ENCODE measurements at places on chromosomes 6 and 20.

GRCh38 chr6:168137024-168137423, 58.0 kb upstream of the FRMD1 start:
- DNase-seq: no peak

DNA sequence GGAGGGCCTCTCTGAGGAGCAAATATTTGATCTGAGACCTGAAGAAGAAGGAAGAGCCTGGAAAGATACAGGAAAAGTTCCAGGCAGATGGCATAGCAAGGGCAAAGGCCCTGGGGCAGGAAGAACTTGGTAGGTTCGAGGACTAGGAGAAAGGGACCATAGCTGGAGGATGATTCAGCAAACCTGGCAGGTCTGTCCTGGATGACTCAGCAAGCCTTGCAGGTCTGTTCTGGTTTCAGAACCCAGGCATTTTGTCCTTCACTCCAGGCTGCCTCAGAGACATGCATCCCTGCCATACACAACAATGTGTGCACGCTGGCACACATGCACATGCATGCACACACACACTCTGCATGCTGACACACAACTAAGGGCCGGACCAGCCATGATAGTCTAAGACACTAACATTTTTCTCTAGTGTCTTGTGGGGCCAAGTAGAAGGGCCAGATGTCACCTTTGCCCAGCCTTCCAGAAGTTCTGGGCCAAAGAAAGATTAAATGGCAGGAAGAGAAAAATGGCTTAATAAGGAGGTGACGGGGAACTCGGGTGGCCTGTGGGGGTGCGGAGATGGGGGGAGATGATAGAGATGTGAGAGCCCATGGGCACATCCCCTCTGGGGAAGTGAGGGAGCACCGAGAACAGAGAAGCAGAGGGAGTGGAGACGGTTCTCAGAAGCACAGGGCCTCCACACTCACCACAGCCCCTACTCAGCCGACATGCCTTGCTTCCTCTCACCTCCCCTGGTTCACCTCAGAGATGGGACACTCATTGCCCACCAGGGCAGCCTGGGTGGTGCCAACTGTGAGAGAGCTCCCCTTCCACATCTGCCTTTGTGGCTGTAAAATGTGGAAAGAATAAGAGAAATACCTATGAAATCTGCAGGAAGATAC, 15.4 kb upstream of the TRIB3 start:
- no peak for DNase-seq

DNA sequence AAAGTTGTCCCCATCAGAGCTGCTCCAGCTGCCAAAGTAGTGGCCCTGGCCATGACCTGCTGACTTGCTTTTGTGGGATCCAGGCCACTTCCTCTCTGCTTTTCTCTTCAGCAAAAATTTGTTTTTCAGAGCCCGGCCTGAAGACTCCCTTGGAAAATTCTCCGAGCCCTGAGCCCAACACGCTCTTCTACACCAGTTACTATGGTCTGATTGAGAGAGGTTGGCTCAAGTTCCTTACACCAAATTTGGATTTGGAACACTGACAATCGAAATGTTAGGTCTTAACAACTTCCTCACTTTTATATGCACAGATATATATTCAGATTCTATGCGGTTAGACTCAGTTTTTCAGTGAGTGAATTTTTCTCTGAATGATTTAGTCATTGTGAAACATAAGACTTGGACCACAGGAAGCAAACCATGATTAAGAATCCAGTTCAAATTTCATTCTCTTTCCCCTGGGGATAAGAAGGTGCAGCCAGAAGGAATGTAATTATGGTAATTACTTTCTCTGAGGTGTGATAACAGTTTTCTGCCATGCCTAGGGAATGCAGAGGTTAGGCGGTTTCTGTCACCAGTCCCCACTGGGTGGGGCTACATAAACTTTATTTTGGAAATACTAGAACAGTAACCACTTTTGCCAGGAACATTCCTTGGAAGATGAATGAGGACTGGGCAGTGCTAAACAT, 365.2 kb downstream of the SYNE1 start:
- DNase-seq: no peak

- no peak for DNase-seq
Observed at GRCh38 chr6:40355066-40355465, 232.1 kb downstream of the LRFN2 start.

DNA sequence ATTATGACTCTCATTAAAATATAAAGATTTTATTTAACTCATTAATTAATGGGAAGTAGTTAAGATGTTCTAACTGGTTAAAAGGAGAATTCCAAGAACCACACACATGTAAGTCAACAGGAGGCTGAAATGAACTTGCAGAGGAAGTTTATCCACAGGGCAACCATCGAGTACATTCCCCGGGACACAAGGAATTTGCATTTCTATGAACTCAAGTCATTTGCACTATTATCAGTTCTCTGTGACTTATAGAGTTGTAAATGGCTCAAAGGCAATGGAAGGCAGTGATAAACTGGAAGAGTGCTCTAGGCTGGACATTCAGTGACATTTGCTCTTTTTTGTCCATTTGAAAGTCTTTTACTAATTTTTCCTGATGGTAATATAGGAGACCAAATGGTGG, 97.4 kb downstream of the SNX5 start:
- no peak for DNase-seq

DNA sequence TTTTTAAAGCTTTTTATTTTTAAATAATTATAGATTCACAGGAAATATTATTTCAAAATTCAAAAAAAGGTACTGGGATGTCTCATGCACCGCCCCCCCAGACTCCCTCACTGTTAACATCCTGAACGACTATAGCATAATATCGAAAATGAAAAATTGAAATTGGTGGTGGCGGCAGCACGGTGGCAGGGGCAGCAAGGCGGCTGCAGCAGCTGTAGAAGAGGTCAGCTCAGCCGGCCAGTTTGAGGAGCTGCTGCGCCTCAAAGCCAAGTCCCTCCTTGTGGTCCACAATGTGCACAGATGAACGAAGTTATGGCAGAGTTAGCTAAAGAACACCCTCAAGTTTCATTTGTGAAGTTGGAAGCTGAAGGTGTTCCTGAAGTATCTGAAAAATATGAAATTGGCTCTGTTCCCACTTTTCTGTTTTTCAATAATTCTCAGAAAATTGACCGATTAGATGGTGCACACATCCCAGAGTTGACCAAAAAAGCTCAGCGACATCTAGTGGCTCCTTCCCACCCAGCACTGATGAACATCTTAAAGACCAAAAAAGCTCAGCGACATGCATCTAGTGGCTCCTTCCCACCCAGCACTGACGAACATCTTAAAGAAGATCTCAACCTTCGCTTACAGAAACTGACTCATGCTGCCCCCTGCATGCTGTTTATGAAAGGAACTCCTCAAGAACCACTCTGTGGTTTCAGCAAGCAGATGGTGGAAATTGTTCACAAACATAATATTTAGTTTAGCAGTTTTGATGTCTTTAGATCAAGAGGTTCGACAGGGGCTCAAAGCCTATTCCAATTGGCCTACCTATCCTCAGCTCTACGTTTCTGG, 100.8 kb downstream of the FAM217A start:
- peak; percentile 26 for DNase-seq

DNA sequence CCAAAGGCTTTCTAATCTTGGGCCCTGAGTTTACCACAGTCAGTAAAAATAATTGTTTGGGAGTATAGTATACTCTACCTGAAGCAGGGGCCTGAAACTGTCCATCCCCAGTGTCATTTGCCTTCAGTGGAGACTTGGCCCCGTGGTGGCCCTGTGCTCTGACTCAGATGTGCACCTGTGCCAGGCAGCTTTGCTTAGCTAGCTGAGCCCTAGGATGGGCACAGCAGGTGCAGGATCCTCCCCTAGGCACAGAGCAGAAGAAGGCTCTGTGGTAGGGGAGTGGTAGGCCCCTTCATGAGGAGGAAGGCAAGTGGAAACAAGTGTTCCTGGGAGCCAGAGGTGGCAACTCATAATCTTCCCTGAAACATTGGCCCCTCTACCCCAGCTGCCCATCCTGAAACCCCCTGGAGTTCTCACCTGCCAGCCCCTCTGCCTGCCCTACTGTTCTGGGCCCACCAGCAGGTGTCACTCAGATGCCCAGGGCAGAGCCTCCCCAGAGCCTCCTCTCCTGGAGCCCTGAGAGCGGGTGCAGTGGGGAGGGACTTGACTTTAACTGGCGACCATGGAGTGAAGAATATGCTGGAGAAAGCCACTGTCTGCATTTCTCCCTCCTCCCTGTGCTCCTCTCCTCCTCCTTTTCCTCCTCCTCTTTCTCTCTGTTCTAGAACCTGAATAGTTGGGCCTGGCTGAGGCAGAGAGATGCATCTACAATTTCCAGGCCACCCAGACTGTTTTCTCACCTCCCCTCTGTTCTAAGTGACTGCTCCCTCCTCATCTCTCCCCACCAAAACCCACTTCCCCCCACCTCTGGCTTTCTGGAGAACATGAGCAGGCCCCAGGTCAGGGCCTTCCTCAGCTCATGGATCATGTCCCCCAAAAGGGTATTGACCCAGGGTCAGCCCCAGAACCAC, 2.9 kb downstream of the CPNE5 start:
- no peak for DNase-seq

DNA sequence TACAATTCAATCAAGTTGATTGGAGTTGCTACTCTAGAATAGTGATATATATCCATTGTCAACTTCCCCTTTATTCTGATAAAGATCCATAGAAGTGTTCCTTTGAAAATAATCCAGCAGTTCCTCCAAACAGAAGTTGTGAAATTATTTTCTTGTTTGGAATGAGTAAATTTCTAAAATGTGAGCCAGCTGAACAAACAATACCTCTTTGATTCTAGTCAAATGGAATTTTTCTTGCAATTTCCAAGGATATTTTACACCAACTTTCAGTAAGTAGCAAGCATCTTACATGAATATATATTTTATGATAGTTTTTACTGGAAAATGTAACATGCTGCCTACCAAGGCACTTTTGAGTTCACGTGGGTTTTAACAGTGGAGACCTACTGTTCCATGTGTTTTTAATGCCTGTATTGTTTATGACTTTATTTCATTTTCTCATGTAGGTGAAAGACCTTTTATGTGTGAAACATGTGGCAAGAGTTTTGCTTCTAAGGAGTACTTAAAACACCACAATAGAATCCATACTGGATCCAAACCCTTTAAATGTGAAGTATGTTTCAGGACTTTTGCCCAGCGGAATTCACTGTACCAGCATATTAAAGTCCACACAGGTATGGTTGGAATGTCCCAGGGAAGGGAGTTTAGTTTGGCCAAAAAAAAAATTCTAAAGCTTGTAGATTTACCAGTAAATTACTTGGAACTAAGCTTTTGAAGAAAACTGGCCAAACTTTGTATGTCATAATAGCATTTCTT, 6.5 kb downstream of the GZF1 start:
- no peak for DNase-seq

DNA sequence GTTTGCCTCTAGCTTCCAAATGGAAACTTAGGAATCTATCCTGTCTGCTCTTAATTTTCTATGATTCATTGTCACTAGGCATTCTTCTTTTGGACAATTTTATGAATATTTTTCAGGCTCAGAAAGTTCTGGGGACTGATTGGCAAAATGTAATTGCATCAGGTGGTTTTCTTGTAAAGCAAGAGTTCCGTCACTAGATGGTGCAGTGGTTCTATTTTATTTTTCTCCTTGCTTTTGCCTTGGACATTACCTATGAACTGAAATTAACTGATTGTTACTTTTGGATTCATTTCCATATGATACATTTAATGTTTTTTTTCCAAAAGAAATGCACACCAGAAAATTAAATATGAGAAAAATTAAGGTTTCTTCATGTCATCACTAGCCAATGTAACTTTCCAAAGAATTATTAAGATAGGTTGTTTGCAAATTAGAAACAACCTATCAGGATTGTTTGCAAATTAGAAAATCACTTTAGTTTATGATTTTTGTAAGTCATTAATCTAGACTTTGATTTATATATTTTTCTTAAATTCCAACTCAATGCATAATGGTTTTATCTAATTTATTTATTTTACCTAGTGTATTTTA, 48.0 kb downstream of the TMEM170B start:
- no peak for DNase-seq

GRCh38 chr20:57665589-57665971, 44.2 kb downstream of the PMEPA1 start:
- no peak for DNase-seq

DNA sequence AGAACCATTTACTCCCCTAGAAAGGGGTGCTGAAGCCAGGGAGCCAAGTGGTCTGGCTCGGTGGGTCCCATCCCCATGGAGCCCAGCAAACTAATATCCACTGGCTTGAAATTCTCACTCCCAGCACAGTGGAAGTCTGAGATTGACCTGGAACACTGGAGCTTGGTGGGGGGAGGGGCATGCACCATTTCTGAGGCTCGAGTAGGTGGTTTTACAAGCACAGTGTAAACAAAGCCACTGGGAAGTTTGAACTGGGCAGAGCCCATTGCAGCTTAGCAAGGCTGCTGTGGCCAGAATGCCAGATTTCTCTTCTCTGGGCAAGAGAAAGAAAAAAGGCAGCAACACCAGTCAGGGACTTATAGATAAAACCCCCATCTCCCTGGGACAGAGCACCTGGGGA, 855.8 kb upstream of the CITED2 start:
- no peak for DNase-seq

DNA sequence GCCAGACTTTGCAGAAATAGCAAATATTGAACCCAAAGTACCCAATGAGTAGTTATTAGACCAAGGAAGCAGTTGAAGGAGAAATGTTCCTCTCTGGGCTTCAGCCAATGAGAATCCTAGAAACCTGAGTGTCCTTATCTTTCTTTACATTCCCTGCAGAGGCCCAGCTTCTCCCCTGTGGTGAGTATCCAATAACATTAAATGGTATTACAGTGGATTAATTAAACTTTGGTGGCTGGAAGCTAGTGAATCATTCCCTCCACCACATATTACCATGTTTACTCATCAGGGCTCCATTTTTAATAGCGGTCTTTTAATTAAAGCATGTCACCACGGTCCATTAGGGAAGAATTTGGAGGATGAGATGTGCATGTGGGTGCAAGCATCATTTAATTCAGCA, 74.0 kb downstream of the UNC5CL start:
- DNase-seq: no peak

- DNase-seq: no peak
Observed at GRCh38 chr6:143684486-143684885, 6.7 kb downstream of the PHACTR2 start.

DNA sequence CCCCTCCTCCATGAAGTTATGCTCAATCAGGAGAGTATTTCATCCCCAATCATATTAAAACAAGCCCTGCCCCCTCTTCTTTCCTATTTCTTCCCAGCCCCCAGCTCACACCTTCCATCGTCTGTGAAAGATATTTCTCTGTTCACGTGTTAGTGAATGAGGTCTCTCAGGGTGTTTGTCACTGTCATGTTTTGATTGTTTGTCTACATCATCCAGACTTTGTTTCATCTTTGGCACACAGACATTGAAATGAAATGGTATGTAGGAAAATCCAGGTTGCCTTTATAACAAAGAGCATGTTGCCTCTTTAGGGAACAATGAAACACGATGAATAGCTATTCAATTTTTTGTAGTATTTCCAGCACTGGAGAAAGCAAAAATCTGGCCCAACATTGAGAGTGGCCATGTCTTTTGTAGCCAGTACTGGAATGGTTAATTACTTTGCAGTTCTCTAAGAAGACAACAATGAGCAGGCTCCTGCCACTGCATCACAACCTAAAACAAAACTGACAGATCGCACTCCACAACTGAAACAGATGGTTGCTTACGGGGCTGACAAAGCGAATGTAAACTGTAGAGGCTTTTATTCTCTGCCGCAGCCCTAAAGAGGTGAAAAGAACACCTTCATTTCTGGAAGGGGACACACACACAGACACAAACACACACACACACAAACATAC, 543.6 kb upstream of the CITED2 start:
- DNase-seq: no peak
